GM13977 (cell line): ENCODE measurements at places on chromosomes 11 and 22.

DNA sequence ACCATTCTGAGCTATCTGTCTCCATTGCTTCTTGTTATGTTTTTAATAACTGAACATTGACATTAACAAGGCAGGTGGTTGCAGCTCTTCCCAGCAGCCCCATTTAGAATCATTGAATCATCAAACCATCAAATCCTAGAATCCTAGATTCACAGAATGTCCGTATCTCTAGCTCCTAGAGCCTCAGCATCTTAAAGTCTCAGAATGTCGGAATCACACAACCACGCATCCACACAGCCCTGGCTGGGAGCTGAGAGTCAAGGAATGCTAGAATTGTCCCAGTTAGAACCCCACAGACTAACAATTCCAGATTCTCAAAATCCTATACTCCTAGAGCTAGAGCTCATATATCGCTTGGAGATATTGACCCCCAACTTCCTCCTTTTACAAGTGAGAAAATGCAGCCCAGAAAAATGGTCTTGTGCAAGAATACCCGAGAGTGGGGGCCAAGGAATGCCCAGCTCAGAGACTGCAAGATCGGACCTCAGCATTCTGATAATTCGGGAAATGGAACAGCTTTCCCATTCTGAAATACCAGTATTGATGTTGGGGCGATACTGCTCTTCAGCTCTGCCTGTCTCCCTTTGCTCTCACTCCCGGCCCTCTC is 38.8 kb downstream of the PDE2A start:
- no peak for DNase-seq

- no peak for DNase-seq
Observed at GRCh38 chr22:40628354-40629042, 8.0 kb downstream of the MRTFA start.

DNA sequence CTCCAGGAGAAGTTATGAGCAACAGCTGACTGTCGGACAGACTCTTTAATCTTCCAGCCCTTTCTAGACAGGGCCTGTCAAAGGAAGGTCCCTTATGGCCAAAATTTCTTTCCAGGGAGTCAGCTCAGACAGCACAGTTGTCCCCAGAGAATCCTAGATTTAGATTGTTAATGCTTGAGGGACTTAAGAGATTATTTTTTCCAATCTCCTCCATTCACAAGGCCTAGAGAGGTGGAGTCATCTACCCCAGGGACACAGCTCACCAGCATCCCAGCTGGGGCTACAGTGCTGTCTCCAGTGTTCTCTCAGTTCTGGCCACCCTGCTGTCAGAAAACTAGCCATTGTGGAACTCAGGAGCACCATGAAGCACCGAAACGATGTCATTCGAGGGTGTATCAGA is 7.8 kb downstream of the DSCAML1 start:
- no peak for DNase-seq

GRCh38 chr11:75239531-75240290 is 863 bp upstream of the TPBGL start:
- DNase-seq: no peak

GRCh38 chr11:131907371-131907770 is 537.0 kb downstream of the NTM start:
- DNase-seq: no peak

DNA sequence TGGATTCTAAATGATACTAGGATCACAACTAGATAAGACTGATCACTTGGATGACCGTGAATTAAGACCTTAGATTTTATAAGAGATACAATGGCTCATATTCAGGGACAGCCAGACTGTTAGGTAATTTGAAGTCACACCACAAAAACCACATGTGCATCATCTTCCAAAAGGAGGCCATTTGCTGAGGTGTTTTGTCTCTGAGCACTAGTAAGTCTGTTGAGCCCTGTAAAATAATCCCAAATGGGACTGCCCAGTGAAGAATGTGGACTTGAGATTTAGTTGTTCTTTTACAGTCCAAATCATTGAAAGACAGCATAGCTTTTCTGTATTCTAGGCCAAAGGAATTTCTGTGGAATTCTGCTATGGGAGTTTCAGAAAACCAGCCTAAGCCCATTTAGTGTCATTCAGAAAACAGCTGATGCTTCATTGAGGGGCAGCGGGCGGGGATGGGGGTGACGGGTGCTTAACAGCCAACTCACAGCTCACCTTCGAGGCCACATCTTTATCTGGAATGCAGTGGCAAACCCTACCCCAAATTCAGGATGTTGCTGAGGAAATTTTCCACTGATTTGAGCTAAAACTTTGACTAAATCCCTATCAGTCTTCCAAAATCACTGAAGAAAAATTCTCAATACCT is 80.1 kb upstream of the BIRC3 start:
- no peak for DNase-seq

GRCh38 chr11:93498161-93498560 is 45.0 kb downstream of the SMCO4 start:
- DNase-seq: no peak

GRCh38 chr11:124922831-124923230 is 3.8 kb downstream of the HEPN1 start:
- no peak for DNase-seq

- DNase-seq: no peak
Observed at GRCh38 chr11:78417175-78417887, at the start of gene GAB2. Gene GAB2, minus strand, starts transcription at chr11:78417820. Its CDS starts 100 bp downstream, at chr11:78417720.

- no peak for DNase-seq
Observed at GRCh38 chr11:133660202-133660568, 127.9 kb upstream of the OPCML start.
